ENCODE measurements at places on chromosomes 2 and 18.

- no peak for DNase-seq
Measured at GRCh38 chr18:59707306-59707705, 10.1 kb upstream of the CCBE1 start.

DNA sequence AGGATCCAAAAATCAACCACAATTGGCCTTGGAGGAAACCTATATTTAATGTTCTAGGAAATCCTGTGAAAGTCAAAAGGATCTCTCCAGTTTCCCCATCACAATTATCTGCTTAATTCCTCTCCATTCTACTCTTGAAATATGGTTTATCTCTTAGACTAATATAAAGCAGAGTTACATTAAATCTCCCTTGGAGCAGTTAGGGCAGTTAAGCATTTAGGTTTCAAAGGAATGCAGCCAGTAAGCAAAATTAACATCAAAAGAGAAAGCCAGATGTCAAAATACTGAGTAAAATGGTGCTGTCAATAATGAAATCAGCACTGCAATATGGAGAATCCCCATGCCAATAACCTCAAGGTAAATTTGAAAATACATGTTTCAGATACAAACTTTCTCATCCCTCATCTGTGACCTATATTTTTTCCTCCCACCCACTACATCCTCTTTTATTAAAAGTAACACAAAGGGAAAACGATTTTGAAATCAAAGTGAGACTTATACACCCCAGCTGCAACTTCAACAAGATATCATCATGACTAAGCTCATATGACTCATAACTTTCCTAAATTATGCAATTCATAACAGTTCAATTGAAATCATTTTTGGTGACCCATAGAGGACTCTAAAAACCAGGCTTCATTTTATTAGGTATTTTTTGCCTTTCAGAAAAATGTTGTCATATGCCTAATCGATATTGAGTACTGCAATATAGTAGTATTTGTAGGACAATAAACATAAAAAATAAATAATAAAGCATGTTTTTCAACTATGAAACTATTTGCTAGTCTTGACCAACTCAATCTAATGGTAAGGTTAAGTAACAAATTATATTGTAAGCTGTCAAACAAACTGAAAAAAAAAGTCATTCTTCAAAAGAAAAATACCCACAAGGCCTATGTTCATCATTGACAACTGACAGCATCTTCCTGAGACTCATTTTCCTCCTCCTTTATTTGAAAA lies 3.1 kb downstream of the ADAM17 start:
- peak; percentile 94 for DNase-seq

GRCh38 chr18:71665131-71665530 lies 879.0 kb downstream of the CBLN2 start:
- DNase-seq = no peak

DNA sequence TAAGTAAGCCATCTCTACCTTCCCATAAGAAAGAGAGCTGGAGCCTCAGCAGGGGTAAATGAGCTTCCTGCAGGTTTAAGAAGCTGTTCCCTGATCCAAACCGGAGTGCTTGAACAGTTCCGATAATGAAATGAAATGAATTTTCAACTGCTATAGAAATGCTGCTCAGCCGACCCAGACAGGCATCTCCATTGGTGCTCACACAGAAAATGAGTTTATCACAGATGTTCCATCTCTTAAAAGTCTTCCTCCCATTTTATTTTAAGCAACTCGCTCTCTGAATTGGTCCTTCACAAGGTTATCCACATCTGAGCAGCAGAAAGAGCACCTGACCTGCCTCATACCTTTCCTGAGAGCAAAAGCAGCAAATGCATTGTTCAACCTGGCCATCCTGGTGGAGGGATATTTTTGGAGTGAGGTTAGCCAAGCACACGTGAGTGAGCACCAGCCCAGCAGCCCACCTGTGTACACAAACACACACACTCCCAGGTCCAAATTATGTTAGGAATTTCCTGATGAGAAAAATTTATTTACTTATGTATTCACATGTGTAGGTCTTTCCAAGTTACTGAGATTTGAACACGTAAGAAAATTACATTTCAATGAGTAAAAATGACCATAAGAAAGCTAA lies 42.2 kb upstream of the CCDC68 start:
- DNase-seq = no peak

DNA sequence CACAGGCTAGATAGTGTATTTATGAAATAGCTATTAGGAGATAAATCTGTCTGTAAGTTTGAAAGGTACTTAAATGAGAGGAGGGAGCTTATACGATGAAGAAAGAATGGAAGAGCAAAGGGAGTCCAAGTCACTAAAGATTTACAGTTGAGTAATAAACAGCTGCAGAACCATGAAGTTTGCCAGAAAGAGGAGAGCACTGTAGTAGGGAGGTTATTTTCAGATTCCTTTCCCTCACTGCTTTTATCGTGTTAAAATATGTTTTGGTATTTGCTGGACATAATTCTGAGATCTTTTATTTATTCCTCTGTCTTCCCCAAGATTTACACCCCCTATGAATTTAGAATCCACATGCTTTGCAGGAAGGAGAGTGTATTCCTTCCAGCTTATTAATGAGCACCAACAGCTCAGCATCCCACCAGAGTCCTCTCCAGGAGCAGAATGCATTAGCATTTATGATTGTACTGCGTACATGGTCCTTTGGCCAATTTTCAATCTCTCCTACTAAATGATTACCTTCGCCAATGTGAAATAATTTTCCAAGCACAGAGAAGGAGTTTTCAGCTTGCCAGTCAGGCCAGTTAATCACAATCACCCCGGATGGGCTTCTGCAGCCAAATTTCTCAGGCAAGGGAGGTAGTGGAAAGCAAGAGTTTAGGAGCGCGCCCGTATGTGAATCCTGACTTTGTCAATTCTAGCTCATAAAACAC lies 297.0 kb downstream of the NBAS start:
- DNase-seq = no peak

DNA sequence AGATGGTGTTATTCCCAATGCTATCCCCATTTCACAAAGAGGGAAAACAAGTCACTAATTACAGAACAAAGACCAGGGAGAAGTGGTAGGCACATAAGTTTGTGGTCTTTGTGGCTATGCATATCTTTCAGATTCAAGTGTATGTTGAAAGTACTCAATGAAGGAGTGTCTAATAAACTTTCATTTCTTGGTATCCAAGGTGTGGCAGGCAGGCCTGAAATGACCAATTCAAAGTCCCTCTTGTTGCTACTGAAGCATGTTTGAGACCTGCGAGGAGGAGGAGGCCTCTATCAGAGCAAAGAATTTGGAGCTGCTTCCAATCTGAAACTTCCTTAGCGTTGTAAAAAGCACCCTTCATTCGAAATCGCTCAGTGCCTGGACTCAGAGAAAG lies 60.9 kb upstream of the KLF7 start:
- DNase-seq = no peak

- DNase-seq = no peak
Measured at GRCh38 chr2:83079007-83079406, 1380.1 kb downstream of the SUCLG1 start.

DNA sequence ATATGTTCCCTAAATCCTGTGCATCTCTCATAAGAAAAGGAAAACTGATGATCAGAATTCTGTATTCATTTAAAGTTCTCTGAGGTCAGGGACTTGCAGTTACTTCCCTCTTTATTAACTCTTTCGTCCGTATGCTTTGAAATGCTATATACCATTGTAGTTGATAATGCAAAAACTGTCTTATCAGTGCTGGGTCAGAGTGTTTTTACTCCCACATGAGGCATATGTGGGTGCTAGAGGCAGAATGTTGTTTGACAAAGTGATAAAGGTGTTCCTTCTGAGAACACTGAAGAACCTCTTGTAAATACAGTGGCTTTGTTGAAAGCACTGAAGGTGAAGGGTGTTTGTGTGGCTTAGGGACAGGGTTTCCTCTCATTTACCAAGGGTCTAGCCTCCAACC lies 136.5 kb upstream of the NFATC1 start:
- DNase-seq = no peak

DNA sequence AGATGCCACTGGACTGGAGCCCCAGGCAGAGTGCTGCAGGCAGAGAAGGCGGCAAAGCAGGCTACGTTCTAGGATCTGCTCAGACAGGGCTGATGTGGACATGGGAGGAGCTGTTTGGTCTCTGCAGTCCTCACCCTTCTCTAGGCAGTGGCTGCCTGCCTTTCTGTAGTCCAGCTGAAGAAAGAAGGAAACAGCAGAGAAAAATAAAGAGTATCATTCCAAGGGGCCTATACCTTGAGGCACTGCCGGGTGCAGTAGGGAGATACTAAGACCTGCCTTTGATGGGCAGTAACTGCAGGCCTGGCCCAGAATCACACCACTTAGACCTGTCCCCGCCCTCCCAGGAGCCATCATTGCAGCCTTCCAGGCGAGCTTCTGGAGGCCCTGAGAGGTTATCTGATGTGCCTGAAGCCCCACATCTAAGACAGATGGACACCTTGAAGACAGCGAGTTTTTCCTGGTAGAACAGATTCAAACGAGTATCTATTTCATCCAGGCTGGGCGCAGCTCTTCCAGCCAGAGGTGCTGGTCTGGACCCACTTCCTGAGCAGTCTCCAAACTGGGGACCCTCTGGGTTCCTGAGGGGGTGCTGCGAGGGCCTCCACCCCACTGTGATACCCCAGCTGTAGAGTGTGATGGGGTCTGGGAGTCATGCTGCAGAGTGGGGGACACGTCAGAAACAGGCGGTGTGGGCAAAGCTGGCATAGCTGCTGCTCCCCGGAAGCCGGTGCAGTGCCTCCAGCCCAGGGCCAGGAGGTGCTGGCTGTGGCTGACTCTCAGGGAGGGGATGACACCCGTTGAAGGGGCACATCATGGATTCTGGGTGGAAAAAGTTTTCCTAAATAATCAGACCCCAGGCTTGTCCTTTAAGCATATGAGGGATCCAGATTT lies 87.3 kb upstream of the OTOS start:
- no peak for DNase-seq

- DNase-seq = no peak
Measured at GRCh38 chr2:37790019-37790418, 118.6 kb upstream of the CDC42EP3 start.

DNA sequence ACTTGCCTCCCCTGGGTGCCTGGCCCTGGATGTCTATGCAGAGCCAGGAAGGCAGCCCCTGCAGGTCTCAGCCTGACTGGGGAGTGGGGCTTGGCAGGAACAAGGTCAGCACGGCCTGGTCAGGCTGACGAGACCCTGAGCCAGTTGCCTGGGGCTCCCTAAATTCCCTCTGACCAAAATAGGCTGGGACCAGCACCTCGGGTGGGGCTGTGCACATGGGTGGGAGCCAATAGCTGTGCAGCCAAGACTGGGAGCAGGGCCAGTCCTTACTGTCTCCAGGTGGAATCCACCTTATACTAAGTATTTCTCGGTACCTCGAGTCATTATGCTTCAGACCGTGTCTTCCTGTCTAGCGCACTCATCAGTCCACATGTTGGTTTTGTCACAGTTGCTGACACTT lies 11.4 kb upstream of the IL1R2 start:
- no peak for DNase-seq

- DNase-seq = no peak
Measured at GRCh38 chr2:127157651-127158485, 50.9 kb upstream of the BIN1 start.

GRCh38 chr2:55224761-55225261 lies 7.3 kb downstream of the CLHC1 start:
- DNase-seq = no peak

- DNase-seq = no peak
Measured at GRCh38 chr2:234858145-234858544, 93.7 kb upstream of the SH3BP4 start.

DNA sequence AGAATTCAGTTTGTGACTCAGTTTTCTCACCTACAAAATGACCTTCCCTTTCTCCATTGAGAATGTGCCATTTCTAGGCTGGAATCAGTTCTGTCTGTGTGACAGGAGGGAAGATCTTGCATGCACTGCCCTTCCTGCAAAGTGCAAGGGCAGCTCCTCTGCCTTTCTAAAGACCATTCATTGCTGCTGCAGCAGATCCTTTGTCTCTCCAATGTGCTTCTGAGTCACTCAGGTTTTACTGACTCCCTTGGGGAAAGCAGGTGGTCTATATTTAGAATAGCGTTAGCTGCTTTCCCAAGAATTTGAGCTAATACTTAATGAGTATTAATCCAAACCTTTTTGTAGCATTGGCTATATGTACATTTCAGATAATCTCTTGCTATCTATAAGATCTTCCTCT lies 62.5 kb downstream of the DAW1 start:
- DNase-seq = no peak

- DNase-seq = no peak
Measured at GRCh38 chr2:317501-318424, 29.9 kb upstream of the ALKAL2 start.

DNA sequence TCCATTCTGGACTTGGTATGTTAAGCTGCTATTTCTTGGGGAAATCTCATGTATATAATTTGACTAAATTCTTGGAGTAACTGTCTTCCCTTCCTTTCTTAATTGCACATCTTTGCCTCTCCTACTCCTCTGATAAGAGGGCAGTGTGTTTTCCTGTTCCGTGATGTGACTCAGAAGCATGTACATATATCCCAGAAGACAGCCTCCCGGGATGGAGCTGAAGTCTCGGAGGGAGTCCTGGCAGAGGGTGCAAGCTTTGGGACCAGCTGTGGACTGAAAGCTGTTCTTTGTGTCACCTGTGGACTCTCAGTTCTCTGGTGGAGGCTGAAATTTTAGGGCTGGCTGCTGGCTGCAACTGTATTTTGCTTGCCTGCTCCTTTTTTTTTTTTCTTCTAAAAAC lies 54.7 kb upstream of the MGAT5 start:
- DNase-seq = no peak

DNA sequence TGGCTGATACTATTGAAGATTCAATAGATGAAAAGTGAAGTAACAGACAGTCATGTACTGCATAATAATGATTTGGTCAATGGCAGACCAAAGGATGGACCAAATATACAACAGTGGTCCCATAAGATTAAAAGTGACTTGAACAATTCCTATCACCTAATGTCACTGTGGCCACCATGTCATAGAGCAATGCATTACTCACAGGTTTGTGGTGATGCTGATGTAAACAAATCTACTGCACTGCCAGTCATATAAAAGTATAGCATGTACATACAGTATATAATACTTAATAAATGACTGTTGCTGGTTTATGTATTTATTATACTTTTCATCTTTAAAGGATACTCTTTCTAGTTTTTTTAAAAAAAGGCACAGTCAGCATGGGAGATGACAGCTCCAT lies 99.9 kb downstream of the USP34 start:
- no peak for DNase-seq

DNA sequence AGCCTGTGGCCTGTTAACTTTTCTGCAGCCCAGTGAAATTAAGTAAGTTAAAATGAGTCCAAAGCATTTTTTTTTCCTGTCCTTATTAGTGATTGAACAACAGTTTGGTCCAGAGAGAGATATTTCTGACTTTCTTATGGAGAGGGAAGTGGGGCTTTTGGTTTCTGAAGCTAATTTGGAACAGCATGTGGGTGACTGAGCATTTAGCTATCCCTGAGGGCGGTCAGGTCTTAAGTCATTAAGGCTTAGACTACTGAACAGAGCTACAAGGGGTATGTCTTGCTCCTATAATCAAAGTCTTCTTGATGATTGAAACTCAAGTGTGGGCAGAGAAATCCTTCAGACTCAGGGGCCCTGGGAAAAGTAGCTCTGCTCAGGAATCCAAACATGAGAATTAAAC lies 14.0 kb downstream of the ARHGAP25 start:
- no peak for DNase-seq
